Left ventricle myocardium superior (tissue), 1 donor: ENCODE measurements at places on chromosomes 1 and 21. TPM values are rescaled to one million over a fixed set of nuclear protein-coding genes. Genes with fewer than 3 reads are reported as not detected.

Gene LRRIQ3
- total RNA-seq = 0.35 TPM

Gene LCE3E
- total RNA-seq = not detected

Gene CYB5RL
- total RNA-seq = 5.9 TPM

Gene HPCA
- not detected for total RNA-seq

Gene RNF186
- not detected for total RNA-seq

Gene WLS
- 75.0 TPM for total RNA-seq

GRCh38 chr1:205429762-205430695 is 8.2 kb upstream of the LEMD1 start:
- DNase-seq = no peak

DNA sequence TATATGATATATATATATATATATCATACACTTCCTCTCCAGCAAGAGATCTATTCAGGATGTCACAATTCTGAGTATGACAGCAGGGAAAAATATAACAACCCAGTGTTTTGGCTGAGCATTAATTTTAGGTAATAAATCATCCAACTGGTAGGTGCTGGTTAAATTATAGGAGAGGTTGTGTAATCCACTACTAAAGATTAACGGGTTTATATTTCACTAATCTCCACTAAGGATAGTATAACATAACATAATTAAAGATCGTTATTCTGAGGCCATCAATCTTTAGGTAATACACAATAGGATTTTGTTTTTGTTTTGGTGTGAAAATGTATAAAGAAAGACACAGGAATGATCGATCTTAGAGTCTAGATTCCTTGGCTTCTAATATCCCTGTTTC is 102.2 kb downstream of the COQ8A start:
- DNase-seq = no peak

DNA sequence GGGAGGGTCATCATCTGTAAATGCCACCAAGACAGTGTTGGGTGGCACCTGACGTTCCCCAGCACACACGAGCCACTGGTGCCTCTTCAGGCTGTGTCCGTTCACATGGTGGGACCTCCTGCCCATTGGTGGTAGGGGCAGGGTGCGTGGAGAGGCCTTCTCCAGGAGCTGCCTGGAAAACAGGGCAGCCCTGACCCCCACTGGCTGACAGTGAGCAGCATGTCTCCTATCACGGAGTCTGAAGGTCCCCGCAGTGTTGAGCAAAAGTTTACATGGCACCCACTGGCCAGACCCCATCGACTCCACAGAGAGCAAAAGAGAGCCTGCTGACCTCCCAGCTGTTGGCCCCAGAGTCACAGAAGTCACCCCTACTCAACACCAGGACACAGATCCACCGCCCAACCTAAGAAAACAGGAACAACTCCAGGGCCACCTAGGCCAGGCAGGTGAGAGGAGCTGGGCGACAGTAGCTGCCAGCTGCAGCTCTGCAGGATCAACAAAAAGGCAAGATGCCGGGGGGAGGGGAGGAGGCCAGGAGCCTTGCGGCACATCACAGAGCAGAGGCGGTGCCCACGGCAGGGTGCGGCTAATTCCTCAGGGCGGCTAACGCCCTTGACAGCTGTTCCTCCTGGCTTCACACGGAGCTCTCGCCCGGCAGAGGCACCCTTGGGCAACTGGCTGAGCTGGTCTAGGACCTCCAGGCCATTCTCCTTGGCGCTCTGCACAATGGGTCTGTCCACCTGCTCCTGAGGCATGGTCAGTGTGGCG is 14.4 kb upstream of the IFI6 start:
- no peak for DNase-seq

- no peak for DNase-seq
Observed at GRCh38 chr1:15968172-15968571, 7.7 kb downstream of the ZBTB17 start.

DNA sequence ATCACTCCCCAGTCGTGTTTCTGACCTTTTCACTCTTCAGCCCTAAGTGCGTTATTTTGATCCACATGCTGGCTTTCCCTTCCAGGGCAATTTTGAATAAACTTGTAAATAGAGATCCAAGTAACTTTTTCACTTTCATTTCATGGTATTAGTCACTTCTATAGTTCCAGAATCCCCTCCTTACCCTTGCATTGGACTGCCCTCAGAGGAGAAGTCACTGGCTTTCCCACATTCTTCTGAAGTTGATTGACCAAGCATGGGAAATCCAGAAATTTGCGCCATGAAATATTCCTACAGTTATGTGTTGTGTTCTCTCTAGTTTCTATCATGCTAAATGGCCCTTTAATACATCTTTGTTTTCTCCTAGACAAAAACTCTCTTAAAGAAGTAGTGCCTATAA is 177.3 kb upstream of the GORAB start:
- DNase-seq = no peak

DNA sequence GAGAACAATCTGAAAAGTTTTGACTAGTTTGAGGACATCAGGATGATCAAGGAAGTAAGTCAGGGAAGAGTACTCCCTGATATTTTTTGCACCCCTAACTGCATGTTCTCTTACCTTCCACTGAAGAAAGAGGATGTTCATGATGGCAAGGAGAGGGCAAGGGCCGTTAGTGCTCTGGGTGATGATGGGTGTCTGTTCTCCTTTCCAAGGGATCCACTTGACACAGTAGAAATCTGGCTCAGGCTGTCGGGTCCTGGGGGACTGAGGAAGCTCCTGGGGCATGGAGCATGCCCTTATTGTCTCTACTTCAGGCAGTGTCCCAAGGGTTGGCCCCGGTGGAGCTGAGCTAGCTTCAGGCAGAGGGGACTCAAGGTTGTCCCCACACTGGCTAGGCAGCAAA is 4.7 kb downstream of the MINDY1 start:
- DNase-seq = no peak

DNA sequence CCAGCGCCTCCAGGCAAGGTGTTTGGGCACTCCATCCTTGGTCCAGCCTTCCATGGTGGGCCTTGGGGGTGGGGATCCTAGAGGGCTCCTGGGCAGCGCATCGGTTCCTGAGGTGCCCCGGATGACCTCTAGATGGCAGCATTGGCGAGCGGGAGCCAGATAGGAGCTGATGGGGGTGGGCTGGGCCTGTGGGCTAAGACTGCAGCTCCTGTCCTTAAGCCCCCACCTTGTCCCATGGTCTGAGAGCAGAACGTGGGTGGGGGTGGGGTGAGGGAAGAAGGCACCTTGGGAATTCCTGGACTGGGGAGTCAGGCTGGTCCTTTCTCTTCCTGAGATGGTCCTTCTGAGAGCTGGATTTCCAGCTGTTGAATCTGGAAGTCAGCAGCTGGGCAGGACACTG is 93.4 kb upstream of the CSF3R start:
- DNase-seq = peak; percentile 65

DNA sequence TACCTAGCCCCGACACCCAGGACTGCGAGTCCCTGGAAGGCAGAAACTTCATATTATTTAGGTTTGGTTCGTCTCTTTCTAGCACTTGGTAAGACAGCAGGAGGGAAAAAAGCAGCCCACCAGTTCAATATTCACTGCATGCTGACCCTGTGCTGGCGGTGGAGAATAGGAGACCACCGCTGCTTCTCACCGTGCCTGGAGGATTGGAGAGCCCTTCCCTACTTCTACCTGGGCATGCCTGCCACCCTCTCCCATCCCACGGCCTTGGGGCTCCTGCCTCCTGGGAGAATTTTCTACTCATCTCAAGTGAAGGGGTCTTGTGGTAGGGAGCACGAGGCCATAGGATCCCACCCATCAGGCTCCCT is 5.4 kb downstream of the MTHFR start:
- no peak for DNase-seq
